ELR (cell line): ENCODE measurements at places on chromosomes 1 and 21.

GRCh38 chr1:82445827-82446226, 645.1 kb downstream of the ADGRL2 start:
- no peak for DNase-seq

- peak; percentile 63 for DNase-seq
Measured at GRCh38 chr1:237794071-237794470, 96.7 kb downstream of the ZP4 start.

- no peak for DNase-seq
Measured at GRCh38 chr1:201647722-201648065, 108.8 kb downstream of the NAV1 start.

DNA sequence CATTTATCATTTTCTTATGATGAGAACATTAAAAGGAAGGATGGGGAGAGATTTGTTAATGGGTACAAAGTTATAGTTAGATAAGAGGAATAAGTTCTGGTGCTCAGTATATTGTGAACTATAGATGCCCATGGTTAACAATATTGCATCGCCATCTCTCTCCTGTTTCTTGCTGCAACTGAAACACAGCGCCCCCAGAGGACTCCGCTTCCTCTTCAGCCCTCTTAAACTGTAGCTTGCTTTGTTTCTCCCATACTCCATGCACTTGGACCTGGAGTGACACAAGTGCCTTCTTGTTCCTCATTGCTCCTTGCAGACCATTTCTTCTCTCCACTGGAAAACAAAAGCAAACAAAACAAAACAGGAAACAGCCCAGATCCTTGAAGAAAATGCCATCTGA, 70.1 kb upstream of the NTPCR start:
- DNase-seq, result peak; percentile 24

DNA sequence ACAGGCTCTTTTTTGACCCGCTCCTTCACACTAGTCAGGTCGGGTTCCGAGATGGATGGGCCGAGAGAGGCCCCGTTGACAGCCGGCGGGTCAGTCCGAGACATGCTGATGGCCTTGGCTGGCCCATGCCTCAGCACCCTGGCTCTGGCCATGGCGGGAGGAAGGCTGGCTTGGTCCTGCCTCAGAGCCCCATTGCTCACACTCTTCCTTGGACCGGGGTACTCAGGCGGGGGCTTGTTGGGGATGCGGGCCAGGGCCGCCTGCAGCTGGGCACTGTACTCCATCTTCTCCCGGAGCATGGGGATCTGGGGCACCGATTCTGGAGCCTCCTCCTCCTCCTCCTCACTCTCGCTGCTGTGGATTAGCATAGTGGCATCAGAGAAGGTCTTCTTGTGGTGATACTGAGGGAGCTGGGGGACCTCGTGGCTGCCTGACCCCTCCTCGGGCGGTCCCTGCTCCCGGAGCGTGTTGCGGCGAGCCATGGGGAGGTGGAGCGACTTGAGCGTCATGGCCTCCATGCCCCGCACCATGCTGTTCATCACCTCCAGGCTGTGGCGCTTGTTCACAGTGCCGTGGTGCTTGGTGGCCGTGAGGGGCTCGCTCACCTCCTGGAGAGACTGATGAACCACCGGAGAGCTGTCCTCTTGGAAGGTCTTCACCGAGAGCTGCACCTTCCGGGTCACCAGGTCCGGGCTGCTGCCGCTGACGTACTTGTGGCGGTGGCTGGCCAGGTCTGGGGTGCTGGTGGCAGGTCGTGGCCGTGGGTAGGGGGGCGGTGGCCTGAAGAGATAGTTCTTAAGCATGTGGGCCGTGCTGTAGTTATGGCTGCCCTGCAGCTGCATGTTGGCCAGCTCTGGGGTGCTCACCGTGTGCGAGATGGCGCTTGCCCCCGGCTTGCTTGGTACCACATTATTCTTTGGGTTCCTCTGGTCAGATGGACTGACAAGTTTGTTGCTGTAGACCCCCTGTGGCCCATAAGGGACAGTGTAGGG, 102.7 kb downstream of the SMYD2 start:
- no peak for DNase-seq

- DNase-seq, result peak; percentile 7
Measured at GRCh38 chr1:110482662-110483307, 31.8 kb downstream of the PROK1 start.

DNA sequence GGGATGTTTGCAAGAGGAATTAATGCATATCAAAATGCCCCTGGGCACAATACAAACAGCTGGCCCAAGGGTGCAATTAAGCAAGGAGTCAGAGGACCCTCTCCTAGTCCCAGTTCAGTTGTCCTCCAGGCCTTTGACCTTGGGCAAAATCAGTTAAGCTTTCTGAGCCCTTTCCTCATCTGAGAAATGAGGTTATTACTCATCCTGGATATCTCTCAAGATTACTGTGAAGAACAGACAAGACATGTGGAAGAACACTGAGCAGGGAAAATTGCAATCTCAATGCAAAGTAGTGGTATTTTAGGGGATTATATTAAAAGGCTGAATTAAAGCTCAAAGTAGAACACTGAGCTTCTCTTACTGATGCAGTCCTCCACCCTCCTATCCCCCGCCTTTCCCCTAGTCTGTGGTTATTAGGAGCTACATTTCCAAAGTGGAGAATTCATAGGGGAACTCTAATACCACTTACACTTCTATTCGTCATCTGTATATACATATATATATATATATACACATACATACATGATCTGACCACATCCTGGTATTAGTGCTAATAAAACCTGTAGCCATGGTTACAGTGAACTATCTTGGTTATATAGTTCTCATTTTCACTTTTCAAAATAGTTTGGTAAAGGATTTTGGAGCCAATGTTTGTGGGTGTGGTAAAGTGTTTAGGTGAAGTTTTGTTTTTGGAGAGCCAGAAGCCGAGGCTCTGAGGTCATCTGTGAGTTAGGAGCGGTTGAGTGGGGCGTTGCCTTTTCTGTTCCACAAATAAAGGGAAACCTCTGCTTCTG, 18.1 kb downstream of the KIAA0040 start:
- DNase-seq, result no peak

GRCh38 chr1:20224546-20224945, 38.2 kb upstream of the PLA2G2C start:
- no peak for DNase-seq

- no peak for DNase-seq
Measured at GRCh38 chr21:45454060-45454925, 49.3 kb downstream of the COL18A1 start.

DNA sequence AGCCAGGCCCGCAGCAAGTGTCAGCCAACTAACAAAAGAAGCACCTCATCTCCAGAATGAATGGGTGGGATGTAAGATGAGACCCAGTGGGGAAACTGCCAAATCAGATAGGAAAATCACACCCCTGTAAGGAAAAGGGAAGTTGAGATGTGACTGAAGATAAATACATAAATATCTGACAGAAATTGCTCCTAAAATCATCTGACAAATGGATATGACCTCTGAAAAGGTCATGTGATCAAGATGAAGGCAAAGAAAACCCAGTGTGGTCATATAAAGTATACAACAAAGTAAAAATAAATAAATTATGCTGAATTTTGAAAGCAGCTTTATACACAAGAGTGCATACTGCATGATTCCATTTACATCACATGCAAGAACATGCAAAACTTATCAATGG, 12.7 kb downstream of the SIPA1L2 start:
- no peak for DNase-seq

DNA sequence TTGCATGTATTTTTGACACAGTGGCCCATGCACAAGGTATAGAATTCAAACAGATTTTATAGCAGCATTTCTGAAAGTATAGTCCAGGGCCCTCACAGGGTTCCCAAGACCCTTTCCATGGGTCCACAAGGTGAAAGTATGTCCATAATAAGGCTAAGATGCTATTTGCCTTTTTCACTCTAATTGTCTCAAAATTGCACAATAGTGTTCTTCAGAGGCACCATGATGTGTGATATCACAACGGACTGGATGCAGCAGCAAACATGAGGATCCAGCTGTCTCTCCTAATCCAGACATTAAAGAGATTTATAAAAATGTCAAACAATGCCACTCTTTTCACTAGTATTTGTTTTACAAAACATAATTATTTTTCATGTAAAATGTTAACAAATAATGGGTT, 88.8 kb upstream of the PRDX6 start:
- no peak for DNase-seq

GRCh38 chr21:15667819-15668218, 62.0 kb upstream of the USP25 start:
- no peak for DNase-seq

DNA sequence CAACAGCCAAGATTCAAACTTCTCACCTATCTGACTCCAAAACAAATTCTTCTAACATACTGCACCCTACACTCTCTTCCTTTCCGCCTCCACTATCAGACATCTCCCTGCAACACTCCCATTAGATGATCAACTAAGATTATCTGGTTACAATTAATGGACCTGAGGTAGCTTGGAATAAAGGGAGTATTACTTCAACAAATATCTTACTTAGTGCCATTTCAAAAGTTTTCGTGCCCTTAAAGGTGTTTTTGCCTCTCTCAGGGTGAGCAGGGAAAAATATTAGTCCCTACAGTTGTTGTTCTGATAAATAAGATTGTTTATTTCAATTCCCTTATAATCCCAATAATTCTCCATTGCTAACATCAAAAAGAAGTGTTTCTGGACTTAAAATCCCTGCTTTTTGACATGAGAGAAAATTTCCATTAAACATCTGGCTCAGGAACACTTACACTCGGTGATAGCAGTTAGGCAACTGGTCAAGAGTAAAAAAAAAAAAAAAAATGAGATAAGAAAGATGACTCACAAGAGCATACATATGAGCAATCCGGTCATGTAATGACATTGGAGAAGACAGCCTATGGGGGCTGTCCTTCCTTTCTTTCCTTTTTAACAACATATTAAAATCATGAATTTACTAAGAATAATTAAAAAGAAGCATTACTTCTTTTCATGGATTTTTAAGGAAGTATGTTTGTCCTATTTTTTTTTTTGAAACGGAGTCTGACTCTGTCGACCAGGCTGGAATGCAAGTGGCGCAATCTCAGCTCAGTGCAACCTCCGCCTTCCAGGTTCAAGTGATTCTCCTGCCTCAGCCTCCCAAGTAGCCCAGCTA, 7.6 kb downstream of the RSBN1 start:
- peak; percentile 88 for DNase-seq

DNA sequence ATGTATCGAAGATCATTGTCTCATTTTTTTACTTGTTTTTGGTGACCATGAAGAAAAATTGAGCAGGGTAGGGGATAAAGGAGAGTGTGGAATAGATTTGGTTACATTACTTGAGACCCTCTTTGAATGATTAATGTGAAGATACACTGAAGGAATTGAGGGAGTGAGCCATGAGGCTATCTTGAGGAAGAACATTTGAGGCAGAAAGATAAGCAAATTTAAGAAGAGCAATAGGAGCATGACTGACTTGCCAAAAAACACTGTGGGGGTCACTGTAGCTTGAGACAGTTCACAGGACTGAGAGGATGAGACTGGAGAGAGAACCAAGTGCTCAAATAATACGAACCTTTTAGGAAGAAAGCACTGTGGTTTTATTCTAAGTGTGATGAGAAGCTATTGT, 43.1 kb upstream of the PTPRC start:
- DNase-seq, result no peak

DNA sequence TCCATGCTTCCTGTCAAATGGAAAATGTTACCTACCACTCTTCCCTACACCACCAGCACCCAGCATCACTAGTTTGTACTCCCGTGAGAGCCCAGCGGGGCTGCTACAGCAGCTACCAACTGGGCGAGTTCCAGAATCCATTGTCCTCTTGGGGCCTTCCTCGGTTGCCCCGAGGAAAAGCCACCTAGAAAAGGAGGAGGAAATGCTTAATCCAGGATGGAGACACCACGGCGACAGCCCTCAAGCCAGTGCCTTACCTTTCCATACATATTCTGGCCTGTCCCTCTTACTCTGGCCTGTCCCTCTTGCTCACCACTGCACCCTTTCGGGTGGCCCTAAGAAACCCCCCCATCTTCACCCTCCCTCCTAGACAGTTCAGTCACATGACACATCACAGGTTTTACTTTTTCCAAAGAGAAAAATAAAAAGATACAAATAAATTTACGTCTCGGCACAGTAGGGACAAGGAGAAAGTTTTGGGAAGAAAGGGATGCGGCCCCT, 478 bp downstream of the RIT1 start:
- DNase-seq, result peak; percentile 59

DNA sequence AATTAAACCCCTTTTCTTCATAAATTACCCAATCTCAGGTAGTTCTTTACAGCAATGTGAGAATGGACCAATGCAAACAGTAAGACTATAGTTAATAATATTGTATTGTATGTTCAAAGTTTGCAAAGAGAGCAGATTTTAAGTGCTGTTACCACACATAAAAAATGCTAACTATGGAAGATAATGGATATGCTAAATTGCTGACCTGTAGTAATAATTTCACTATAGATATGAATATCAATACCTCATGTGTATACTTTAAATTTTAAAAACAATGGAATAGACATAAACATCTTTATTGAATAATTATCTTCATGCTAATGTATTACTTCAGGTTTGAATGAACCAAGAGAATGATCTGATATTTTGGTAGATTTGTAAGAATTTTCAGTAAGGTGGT, 552.4 kb upstream of the CHRM3 start:
- DNase-seq, result no peak

- DNase-seq, result no peak
Measured at GRCh38 chr1:232818040-232818439, 12.8 kb downstream of the MAP10 start.

DNA sequence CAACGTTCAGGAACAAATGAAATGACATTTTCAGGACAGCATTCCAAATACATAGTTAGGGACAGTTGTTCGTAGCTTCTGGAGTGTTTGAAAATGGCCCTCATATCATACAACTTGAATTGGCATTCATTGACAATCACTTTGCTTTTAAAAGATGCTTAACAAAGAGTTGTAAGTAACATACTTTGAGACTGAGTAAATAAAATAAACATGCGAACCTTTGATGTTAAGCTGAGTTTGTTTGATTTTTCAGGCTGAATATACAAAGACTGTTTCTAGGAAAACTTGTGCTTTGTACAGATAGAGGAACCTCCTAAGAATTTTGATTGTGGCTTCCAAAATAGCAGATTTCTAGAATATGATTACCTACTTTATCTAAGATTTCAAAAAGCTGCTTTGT, 45.3 kb downstream of the ITSN1 start:
- no peak for DNase-seq

- DNase-seq, result peak; percentile 89
Measured at GRCh38 chr1:117758444-117759316, 152.8 kb downstream of the TENT5C start.

DNA sequence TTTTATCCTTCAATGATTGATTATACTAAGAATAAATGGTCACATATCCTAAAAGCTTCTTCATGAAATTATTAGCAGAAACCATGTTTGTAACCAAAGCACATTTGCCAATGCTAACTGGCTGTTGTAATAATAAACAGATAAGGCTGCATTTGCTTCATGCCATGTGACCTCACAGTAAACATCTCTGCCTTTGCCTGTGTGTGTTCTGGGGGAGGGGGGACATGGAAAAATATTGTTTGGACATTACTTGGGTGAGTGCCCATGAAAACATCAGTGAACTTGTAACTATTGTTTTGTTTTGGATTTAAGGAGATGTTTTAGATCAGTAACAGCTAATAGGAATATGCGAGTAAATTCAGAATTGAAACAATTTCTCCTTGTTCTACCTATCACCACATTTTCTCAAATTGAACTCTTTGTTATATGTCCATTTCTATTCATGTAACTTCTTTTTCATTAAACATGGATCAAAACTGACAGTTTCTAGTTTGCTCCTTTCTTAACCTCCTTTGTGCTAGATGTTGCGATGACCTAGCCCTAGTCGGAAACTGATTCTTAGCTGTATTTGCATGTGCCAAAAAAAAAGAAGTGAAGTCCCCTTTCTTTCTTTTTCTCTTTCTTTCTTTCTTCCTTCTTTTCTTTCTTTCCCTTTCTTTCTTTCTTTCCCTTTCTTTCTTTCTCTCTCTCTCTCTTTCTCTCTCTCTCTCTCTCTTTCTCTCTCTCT, 45.1 kb downstream of the MAP3K7CL start:
- DNase-seq, result no peak

GRCh38 chr21:41941941-41942340, 11.9 kb downstream of the C2CD2 start:
- DNase-seq, result no peak
